ENCODE measurements at places on chromosomes 16 and 17.

DNA sequence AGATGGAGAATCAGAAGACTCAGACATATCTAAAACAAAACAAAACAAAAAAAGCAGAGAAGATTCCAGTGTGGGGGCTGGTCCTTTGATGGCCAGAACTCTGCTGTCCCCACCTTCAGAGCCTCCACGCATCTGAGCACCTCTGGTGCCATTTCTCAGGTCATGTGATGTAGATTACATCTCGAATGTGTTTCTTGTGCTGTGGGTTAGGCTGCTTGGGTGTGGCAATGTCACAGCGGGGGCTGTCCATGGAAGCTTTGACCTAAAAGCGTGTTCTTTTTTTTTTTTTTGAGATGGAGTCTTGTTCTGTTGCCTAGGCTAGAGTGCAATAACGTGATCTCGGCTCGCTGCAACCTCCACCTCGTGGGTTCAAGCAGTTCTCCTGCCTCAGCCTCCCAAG, 51.2 kb downstream of the PLD6 start:
- DNase-seq = no peak

DNA sequence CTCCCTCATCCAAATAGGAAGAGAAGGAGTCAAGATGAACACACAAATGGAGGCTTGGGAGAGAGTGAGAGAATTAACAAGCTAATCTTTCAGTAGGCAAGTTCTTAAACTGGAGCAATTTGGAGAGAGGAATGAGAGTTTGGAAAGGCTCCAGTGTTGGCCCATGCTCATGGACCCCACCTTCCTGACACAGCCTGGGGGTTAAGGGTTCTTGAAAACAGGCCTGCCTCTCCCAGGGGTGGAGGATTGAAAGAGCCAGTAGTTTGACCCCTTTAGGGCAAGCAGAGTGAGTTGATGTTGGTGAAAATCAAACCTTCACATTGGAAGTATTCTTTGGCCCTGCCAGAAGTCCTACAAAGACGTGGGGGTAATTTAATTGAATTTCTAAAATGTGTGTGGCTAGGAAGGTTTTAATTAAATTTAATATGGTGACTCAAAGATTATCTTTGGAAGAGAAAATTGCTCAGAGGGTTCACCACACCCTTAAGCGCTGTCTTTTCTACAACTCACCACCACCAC, 5.8 kb downstream of the HOXB3 start:
- DNase-seq = no peak

GRCh38 chr16:17940584-17941364, 395.8 kb downstream of the NPIPA8 start:
- DNase-seq = no peak

DNA sequence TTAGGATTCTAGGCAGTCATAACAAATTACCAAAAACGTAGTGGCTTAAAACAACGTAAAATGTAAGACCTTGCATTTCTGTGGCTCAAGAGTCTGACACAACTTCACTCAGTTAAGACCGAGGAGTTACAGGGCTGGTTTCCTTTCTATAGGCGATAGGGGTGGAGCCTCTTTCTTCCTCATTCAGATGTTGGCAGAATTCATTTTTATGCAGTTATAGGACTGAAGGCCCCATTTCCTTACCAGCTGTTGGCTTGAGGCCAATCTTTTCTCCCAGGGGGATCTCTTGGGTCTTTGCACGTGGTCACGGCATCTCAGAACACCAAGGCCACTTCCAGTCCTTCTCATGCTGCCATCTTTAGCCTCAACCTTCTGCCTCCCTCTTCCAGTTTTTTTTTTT, 145.2 kb downstream of the KCNJ2 start:
- no peak for DNase-seq

GRCh38 chr16:3716831-3717234, 491 bp downstream of the TRAP1 start:
- no peak for DNase-seq
